ENCODE measurements at places on chromosomes 6 and 20. TPM values are rescaled to one million over a fixed set of nuclear protein-coding genes. Genes with fewer than 3 reads are reported as not detected.
A peak's percentile ranks its signal among the peaks of the same experiment; 100 is the strongest.

Gene ATRN
- 7.8 TPM for total RNA-seq

Gene PTCRA
- total RNA-seq, result not detected

Gene CASS4
- 8.6 TPM for total RNA-seq

- no peak overlapping the region for H3K27ac ChIP-seq
- peaks cover 19% of the 10 kb centered on the region for H3K4me1 ChIP-seq
- no peak overlapping the region for H3K4me3 ChIP-seq
- DNase-seq, result no peak
Observed at GRCh38 chr20:5551621-5552020, 198.6 kb upstream of the SHLD1 start.

GRCh38 chr6:42040856-42041480 is 9.4 kb upstream of the TAF8 start:
- peak overlapping the region; percentile 47 for H3K4me3 ChIP-seq

DNA sequence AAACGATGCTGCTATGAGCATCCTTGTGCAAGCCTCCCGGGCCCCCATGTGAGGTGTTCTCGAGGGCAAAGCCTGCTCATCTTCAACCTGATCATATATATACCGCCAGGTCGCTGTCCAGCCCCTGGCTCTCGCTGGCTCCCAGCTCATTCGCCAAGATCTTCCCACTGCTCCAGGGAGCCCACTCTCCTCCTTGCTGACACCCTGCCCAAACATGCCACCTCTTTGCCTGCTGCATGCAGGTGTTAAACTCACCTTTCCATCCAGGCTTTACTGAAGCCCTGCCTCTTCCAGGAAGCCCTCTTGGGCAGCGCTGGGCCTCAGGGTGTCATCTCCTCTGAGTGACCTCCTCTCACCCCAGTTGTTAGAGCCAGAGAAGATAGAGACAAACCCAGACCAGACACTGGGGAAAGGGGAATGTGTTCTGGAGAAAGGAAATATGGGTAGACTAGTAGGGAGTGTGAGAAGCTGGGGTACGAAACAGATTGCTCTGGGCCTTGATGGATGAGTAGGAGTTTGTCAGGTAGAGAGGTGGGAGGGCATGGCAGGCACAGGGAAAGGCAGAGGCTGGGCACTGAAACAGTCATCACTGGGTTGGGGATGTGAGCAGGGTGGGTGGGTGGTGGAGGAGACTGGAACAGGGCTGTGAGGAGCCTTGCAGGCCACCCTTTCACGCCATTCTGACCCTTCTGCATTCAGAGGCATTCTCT is 1.2 kb upstream of the DLGAP4 start:
- peaks cover 4% of the 10 kb centered on the region for H3K4me1 ChIP-seq
- no peaks in the 10 kb centered on the region for H3K36me3 ChIP-seq
- peaks cover 64% of the 10 kb centered on the region for H3K27me3 ChIP-seq
- no peak for DNase-seq
- no peak overlapping the region for H3K4me3 ChIP-seq

DNA sequence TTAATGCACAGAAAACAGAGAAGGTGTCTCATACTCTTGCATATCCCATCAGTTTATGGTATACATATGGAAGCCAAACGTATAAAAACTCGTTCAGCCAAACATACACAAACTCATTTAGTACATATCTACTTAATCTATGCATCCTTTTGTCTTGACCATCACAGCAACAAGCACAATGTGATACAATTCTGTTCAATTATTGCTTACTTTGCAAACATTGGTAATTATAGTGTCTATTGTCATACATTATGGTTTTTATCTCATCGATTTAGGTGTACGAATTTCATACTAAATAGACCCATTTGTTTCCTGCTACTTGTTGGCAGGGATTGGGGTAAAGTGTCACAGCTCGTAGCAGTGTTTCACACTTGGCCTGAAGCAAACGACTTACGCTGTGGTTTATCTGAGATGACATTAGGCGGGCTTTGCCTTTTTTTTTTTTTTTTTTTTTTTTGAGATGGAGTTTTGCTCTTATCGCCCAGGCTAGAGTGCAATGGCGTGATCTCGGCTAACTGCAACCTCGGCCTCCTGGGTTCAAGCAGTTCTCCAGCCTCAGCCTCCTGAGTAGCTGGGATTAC is 425.9 kb upstream of the JARID2 start:
- no peak overlapping the region for H3K4me3 ChIP-seq
- peaks cover 5% of the 10 kb centered on the region for H3K4me1 ChIP-seq
- H3K27me3 ChIP-seq, result no peaks in the 10 kb centered on the region
- no peak overlapping the region for H3K27ac ChIP-seq
- DNase-seq, result no peak

DNA sequence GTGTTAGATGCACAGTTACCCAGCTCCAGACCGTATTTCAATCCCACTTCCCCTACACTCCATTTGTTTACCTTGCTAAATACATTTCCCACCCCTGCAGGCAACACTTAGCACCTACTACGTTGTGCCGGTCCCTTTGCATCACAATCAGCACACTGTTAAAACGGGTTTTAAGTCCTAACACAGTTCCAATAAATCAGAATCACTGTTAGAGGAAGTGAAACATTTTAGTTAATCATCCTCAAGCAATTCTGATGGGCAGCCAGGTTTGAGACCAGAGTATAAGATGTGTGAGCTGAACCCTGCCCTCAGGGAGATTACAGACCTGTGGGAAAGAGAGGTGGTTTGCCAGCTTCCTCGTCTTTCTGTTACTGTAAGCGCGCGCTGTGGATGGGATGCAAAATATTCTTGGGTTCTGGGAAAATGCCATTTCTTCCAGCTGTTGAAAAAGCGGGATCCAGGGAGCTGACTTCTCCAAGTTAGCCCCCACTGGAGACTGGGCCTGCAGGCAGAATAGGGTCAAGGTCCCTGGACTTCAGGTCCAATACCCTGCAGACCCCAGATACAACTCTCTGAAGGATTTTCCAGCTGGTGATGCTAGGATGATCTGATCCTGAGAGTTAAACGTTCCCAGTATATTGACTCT is 3.1 kb downstream of the ZCCHC3 start:
- H3K27me3 ChIP-seq, result no peaks in the 10 kb centered on the region
- DNase-seq, result no peak
- no peak overlapping the region for H3K27ac ChIP-seq
- peaks cover 47% of the 10 kb centered on the region for H3K4me1 ChIP-seq
- peak overlapping the region; percentile 7 for H3K4me3 ChIP-seq

DNA sequence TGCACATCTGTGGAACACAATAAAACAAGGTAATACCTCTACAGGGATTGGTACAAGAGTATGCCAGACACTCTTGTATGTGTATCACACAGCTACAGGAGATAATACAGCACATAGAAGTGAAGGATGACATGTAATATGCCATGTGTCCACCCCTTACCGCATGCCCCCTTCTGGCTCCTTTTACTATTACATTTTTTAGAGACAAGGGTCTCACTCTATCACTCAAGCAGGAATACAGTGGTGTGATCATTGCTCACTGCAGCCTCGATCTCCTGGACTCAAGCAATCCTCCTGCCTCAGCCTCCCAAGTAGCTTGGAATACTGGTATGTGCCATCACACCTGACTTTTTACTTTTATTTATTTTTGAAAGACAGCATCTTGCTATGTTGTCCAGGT is 4.2 kb upstream of the NCR3 start:
- H3K27me3 ChIP-seq, result no peaks in the 10 kb centered on the region
- H3K27ac ChIP-seq, result peak overlapping the region; percentile 3
- peak; percentile 66 for DNase-seq
- H3K4me1 ChIP-seq, result peaks cover 51% of the 10 kb centered on the region
- no peaks in the 10 kb centered on the region for H3K36me3 ChIP-seq

Gene SYCP2L
- total RNA-seq, result 0.37 TPM

Gene TPX2
- total RNA-seq, result 164 TPM

DNA sequence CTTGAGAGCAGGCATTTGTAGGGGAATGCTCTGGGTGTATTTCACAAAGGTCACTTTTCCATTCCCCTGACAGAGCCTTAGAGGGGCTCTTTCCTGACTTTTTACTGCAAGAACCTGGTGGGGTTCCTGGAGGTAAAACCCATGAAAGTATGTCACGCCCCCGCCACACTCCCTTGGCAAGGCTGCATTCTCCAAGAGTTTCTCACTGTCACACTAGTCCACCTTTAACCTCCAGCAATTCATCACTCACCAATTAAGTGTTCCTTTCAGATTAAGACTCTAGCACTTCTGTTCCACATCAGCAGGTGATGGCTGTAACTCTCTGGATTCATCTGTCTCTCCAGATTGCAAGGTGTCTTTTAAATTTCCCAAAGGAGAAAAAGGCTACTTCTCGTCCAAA is 32.7 kb upstream of the NKX2-4 start:
- H3K36me3 ChIP-seq, result peaks cover 3% of the 10 kb centered on the region
- H3K27ac ChIP-seq, result no peak overlapping the region
- H3K4me3 ChIP-seq, result no peak overlapping the region
- no peaks in the 10 kb centered on the region for H3K4me1 ChIP-seq
- H3K27me3 ChIP-seq, result peaks cover 21% of the 10 kb centered on the region

- no peak overlapping the region for H3K4me3 ChIP-seq
- H3K36me3 ChIP-seq, result peaks cover 23% of the 10 kb centered on the region
- no peak overlapping the region for H3K27ac ChIP-seq
- no peaks in the 10 kb centered on the region for H3K27me3 ChIP-seq
- H3K4me1 ChIP-seq, result peaks cover 17% of the 10 kb centered on the region
- no peak for DNase-seq
Observed at GRCh38 chr6:20633566-20634340, 99.5 kb downstream of the CDKAL1 start.

DNA sequence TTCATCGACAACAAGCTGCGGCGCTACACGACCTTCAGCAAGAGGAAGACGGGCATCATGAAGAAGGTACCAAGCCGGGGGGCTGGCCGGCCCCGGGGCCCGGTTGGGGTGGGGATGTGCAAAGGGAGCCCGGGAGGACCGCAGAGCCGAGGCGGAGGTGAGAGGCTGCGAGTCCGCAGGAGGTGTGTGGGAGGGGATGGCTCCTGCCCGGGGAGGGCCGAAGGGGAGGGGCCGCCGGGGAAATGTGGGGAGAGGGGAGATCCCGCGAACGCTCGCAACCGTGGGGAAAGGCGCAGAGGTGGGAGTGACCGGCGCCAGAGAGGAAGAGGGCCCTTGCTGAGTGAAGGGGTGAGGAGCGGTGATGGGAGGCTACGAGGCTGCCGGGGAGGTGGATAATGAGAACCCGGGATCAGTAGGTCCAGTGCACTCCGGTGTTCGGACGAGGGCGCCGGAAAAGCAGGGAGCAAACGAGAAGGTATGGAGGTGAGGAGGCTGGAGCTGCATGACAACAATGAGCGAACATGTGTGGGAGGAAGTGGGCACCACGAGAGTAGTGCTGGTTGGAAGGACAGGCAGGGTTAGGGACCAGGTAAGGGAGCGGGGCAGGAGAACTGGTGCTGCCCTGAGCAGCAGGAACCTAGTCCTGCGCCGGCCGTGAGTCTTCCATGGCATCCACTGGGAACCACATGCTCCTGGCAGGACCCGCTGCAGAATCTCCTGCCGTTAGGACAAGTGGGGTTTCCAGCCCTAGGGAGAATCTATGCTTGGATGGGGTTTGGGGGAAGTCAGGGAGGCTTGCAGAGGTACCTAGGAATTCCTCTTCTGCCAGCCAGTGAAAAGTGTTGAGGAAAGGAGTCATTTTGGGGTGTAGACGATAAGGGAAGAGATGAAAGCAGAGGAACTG is 1.3 kb downstream of the SRF start:
- peak overlapping the region; percentile 97 for H3K4me3 ChIP-seq
- H3K27me3 ChIP-seq, result no peaks in the 10 kb centered on the region
- H3K27ac ChIP-seq, result peak overlapping the region; percentile 94
- peaks cover 25% of the 10 kb centered on the region for H3K36me3 ChIP-seq
